ENCODE measurements at places on chromosomes 12 and 14. TPM values are rescaled to one million over a fixed set of nuclear protein-coding genes. Genes with fewer than 3 reads are reported as not detected.

GRCh38 chr14:22570132-22570949, 18.7 kb downstream of the DAD1 start:
- no peak for DNase-seq

DNA sequence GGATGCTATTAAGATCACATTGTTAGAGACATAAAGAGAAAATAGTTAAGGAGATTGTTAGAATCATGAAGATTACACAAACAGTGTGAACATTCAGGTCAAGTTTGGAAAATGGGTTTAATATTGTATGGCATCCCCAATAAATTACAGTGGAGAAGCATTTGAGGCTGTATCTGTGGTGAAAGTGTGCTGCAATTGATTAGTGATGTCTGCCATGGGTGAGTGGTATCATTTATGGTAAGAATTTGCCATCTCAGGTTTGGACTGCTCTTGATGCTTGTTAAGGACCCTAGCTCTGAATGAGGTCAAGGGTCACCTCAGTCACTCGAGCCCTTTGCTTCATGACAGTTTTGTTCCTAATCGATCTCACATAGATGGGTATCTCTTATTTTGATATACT, 265.7 kb upstream of the SRRM4 start:
- no peak for DNase-seq

DNA sequence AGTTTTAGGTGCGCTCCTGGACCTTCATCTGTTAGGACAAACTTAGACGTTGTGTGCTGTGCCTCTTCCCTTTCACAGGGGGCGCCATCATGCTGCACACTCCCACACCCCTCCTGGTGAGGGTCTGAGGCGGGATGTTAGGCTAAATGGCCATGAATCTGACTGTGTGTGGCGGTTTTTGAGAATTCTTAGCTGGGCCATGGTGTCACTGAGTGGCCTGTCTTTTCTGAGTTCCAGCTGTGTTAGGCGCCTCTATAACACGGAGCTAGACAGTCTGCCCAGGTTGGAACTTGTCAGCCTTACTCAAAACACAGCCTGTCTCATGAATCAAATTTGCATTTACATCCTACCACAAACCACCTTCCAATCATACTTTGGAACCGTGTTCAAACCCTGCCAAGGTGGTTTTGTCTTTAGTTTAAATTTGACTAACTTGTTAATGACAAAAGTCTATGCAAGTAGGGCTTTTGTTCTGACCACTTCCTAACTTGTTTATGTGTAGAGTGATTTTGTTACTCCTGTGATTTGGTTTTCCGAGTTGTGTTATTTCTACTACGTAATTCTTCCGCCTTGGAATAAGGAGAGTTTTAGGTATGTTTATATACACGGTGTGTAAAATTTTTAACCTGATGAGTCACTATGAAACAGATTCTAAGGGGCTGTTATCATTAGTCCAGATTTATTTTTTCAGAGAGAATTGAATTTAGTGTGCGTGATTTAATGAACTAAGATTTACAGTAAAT, 19.6 kb downstream of the ACVR1B start:
- no peak for DNase-seq

DNA sequence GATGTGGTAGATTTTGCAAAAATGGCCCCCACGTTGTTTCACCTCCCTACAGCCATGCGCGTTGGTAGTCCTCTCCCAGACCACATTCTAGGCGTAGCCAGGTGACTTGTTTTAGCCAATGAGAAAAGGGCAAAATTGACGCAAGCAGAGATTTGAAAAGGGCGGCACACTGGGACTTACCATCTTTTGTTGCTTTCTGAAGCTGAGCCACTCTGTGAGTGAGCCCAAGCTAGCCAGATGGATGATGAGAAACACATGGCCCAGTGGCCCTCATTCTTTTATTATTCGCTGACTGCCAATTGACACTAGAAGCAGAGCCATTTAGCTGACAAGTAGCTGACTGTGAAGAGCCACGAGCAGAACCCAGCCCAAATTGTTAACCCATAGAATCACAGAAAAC, 142.0 kb upstream of the GZMB start:
- no peak for DNase-seq

KRT71 gene
- polyA plus RNA-seq: not detected

DNA sequence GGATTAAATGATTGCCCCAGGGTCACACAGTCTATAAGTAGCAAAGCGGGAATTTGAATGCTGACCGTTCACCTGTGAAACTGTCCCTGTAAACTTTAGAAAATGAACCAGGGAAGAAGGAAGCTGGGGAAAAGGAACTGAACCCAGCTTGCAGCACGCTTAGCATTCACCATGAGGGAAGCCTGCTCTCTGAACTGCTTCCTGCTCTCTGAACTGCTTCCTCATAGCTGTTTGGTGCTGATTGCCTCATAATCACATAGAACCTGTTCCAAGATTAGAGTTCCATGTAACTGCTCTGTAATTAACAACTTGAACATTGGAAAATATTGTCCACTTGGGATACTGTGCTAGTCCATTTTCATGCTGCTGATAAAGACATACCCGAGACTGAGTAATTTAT, 1504.8 kb upstream of the TMEM132C start:
- DNase-seq: no peak

TUBA1A gene
- polyA plus RNA-seq: 616 TPM

DNA sequence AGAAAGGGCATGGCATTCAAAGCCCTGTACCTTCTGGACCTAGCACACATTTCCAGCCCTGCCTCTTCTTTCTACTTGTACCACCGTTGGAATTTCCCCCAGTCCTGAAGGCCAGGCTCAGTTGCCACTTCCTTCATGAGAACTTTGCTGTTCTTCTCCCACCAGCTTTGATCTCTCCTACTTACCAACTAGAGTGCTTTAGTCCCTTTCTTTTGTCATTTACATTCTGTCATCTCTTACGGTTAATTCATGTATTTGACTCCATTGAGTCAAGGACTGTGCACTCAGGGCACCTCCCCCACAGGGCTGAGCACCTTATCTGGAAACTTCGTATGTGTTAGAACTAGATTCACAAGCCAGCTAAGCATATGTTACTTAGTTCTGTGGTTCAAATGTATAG, 26.3 kb downstream of the BICDL1 start:
- DNase-seq: no peak

- no peak for DNase-seq
Observed at GRCh38 chr12:104384141-104384880, 72.4 kb upstream of the CHST11 start.

GRCh38 chr14:51318813-51319597, 79.0 kb downstream of the TMX1 start:
- DNase-seq: no peak

HOTAIR gene
- polyA plus RNA-seq: 11.4 TPM

DNA sequence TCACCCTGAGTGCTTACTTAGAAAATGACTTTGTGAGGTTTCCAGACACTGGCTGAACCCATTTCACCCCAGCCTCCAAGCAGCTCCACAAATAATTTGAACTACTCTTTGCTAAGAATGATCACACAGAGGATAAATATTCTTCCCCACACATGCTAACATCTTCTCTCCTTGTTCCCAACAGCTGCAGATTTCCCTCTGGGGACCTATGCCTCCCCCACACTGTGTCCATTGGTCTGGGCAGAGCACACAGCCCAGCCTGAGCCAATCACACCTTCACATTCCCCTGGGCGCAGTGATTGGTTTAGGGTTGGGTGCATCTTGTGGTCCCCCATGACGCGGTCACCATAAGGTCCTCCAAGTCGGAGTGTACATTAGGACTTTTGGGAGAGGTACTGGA, 6.9 kb downstream of the SDR9C7 start:
- DNase-seq: no peak

GRCh38 chr12:92078167-92079053, 67.2 kb downstream of the BTG1 start:
- peak; percentile 94 for DNase-seq

GRCh38 chr12:119842380-119842779, 34.7 kb downstream of the CIT start:
- DNase-seq: no peak

GRCh38 chr14:54935958-54936357, 33.3 kb upstream of the GCH1 start:
- DNase-seq: no peak

DNA sequence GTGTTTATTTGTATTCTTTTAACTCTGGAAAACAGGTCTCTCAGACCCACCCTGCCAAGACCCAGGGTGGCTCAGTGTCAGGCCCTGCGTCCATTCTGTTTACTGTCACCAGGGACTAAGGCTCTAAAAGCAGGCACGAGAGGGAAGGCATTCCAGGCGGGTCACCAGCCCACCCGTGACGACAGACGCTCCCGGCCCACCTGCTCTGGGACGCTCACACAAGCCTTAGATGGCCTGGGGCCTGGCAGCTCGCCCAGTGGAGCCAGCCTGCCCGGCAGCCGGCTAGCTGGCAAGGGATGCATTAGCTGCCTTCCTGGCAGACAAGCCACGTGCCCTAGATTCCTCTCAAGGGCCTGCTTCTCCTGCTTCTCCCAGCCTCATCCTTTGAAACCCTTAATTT, 9.2 kb upstream of the NUAK1 start:
- DNase-seq: no peak

IL31 gene
- polyA plus RNA-seq: not detected

CCDC38 gene
- not detected for polyA plus RNA-seq

- DNase-seq: no peak
Observed at GRCh38 chr12:108975024-108975593, 45.8 kb downstream of the SVOP start.

DNA sequence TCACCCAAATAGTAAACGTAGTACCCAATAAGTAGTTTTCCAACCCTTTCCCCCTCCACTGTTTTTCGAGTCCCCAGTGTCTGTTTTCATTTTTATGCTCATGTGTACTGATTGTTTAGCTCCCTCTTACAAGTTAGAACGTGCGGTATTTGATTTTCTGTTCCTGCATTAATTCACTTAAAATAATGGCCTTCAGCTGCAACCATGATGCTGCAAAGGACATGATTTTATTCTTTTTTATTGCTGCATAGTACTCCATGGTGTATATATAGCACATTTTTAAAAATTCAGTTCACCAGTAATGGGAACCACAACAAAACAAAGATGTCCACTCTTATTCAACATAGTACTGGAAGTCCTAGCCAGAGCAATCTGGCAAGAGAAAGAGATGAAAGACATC, 72.8 kb downstream of the DUSP6 start:
- DNase-seq: no peak

Measured in BJ (cell line).